NCI-H2171 (cell line): ENCODE measurements at places on chromosomes 12 and 14.

DNA sequence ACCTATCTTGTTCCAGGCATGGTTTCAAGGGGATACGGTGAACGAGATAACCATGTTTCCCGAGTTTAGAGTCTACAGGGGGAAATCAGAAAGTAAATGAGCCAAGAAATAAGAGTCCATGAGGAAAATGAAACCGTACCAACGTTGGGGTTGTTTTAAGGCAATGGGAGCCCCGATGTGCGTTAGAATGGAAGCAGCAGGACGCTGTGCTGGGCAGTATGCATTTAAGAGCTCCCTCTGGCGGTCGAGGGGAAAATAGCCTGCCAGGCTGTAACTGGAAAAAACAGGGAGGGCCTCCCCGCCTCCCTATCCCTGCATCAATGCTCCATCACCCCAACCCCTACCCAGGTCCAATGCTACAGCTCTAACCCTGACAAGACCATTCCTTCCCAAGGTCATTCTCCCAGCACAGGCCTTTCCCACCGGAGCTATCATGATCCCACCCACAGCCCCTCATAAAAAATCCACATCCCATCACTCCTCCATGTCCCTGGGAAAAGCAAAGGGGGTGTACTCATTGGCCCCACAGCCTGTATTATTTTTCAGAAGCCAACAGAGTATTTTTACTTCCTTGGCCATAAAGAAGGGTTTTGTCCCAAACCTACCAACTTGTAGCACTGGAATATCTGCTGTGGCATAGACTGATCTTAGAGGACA, 226.3 kb upstream of the NOS1 start:
- peak; percentile 36 for DNase-seq

GRCh38 chr12:34033628-34034296, 11.5 kb downstream of the ALG10 start:
- DNase-seq: no peak

DNA sequence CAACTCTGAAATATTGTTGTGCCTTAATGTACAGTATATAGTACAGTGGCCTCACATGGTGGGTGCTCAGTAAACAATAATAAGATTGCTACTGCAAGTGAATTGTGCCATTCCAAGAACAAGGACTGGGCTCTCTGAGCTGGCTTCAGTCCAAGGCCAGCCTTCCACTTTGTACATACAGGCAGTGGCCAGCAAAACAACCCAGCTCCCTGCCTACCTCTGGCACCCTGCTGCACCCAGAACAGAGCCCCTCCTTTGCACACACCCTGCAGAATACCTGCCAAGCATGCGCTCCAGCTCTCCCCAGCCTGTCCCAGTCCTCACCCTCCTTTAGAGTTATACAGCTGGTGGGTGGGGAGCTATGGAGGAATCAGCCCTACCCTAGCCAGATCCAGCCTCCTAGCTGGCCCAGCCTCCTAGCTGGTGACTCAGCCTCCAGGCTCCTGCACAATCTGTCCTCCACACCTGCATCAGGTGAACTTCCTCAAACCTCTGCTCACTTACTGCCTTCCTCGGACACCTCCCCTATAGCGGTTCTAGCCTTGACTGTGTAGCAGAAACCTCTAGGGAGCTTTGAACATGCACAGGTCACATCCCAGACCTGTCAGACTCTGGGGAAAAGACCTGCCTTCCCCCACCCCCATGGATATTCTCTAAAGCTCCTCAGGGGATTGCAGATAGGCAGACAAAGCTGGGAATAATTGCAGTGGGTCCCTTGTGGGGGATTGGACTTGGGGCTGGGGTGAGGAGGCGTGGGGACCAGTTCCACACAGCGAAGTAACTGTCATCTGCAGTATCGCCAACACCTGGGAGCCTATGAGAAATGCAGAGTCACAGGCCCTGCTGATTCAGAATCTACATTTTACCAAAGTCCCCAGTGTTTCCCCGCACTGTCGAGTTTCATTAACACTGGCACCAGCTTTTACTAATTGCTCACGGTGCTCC, 17.9 kb downstream of the ZDHHC22 start:
- peak; percentile 82 for DNase-seq

GRCh38 chr12:12718381-12718759, 1.2 kb downstream of the CDKN1B start:
- DNase-seq: no peak
